ENCODE measurements at places on chromosomes 13 and 19.

GRCh38 chr13:36014763-36015162 is 116.4 kb downstream of the DCLK1 start:
- no peak for DNase-seq

GRCh38 chr13:95441326-95441725 is 111.2 kb upstream of the CLDN10 start:
- no peak for DNase-seq

GRCh38 chr13:44819245-44819644 is 170.0 kb downstream of the NUFIP1 start:
- peak; percentile 46 for DNase-seq

DNA sequence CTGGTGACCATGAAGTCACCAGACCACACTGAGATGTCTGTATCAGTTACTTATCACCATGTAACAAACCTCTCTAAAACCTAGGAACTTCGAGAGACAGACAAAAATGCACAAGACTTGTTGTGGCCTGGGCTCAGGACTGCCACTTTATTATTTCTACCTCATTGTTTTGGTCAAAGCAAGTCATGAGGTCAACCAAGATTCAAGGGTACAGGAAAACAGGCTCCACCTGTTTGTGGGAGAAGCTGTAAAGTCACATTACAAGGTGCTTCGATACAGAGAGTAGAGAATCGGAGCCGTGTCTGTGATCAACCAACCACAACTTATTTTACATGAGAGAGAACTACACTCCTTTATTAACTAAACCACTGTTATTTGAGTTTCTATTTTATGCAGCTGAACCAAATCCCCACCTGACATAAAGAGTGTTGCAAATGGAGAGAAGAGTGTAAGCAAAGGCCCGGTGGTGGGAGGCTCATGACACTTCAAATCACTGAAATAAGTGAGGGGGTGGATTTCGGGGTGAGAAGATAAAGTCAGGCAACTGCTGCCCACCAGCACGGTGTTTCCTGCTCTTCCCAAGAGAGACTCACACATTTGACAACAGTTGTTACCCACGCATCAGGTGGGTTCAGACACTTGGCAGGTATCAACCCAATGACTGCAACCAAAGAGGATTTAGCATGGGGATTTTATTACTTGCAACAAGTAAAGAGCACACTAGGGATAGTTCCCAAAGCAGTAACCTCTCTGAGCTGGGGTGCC is 39.0 kb upstream of the IGSF23 start:
- no peak for DNase-seq

DNA sequence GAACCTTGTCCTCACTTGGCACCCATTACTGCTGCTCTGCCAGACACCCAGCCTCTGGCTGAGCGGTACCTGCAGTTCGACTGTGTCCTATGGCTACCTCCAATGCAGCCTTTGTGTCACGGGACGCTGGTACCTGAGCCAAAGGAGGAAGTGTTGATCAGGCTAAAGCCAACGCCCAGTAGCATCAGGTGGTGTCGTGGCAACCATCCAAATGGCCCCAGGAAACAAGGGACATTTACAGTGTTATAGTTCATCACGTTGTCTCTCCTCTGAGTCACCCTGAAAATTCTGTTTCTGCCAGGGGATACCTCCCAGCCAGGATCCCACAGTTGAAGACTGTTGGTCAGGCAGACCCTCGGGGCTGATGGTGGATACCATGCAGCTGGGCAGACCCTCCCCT is 10.1 kb downstream of the RHPN2 start:
- no peak for DNase-seq

DNA sequence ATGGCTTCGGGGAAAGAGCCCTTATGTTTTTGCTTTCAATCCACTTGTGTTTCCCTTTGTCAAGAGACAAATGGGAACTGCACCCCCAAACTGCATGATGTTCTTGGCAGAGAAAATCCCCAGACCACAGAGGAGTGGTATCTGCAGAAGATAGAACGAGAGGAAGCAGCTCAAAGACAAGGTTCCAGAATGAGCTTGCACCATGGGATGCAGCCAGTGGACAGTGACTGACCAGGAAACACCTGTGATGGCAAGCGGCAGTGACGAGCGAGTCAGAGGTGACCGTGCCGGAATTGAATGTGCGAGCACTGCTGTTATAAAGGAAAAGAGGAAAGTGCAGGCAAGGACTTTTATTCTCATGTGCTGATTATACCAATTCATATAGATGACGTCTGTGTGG is 46.3 kb downstream of the IRS2 start:
- DNase-seq = no peak

GRCh38 chr13:77422724-77423123 is 95.8 kb upstream of the MYCBP2 start:
- no peak for DNase-seq

- no peak for DNase-seq
Observed at GRCh38 chr13:32390048-32390447, 37.9 kb downstream of the N4BP2L1 start.

GRCh38 chr19:8611877-8612806 is 1.6 kb upstream of the ADAMTS10 start:
- DNase-seq = no peak

GRCh38 chr19:13623716-13624710 is 117.7 kb upstream of the CACNA1A start:
- no peak for DNase-seq

- DNase-seq = no peak
Observed at GRCh38 chr19:27652281-27652680, 1560.7 kb downstream of the UQCRFS1 start.

DNA sequence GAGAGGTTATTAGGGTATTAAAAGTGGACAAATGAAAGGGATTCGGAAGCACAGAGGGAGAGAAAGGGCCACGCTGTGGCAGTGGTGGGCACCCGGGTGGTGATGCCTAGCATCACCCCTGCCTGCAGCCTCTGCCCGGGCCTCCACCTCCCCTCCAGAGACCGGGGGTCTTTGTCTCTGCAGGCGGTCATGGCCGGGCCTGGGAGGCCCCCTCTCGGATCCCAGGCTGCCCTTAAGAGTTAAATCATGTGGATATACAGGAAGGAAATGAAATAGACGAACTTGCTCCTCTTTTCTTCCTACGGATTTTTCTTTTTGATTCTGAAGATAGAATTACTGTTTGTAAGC is 319.6 kb downstream of the ZNF536 start:
- no peak for DNase-seq

DNA sequence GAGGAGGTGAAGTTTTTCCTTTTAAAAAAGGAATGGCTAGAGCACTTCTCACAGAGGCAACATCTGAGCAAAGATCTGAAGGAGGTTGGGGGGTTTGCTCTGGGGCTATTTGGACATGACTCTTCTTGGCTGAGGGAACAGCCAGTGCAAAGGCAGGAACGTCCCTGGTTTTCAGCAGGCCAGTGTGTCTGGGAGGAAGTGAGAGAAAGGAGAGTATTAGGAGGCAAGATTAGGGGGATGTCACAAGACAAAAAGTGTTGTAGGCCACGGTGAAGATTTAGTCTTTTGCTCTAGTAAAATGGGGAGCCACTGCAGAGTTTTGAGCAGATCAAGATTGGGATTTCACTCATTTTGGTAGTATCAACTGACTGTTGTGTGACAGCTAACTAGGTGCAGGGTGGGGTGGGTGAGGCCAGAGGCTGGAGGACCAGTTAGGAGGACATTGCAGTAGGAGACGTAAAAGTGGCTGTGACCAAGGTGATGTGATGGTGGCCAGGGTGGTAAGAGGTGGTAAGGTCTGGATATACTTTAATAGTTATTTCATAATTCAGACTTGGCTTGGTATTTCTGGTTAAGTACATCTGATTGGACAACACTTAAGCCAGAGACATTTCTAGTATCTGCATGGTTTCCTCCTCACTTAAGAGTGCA is 40.6 kb downstream of the WDFY2 start:
- no peak for DNase-seq

DNA sequence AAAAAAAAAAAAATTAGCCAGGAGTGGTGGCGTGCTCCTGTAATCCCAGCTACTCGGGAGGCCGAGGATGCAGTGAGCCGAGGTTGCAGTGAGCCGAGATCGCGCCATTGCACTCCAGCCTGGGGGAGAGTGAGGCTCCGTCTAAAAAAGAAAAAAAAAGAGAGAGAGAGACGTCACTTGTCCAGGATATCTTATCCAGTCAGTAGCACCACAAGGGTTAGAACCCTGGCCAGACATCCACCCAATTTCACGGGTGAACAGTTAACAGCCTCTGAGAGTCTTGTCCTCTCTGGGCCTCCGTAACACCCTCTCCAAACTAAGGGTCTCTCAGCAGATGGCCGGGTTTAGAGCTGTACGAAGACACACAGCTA is 917 bp upstream of the CLPTM1 start:
- DNase-seq = no peak

GRCh38 chr19:14401468-14402195 is 17.5 kb downstream of the DDX39A start:
- no peak for DNase-seq

GRCh38 chr13:95226932-95227695 is 74.1 kb downstream of the ABCC4 start:
- DNase-seq = no peak

GRCh38 chr13:46621133-46621532 is 68.2 kb downstream of the LRCH1 start:
- DNase-seq = no peak

DNA sequence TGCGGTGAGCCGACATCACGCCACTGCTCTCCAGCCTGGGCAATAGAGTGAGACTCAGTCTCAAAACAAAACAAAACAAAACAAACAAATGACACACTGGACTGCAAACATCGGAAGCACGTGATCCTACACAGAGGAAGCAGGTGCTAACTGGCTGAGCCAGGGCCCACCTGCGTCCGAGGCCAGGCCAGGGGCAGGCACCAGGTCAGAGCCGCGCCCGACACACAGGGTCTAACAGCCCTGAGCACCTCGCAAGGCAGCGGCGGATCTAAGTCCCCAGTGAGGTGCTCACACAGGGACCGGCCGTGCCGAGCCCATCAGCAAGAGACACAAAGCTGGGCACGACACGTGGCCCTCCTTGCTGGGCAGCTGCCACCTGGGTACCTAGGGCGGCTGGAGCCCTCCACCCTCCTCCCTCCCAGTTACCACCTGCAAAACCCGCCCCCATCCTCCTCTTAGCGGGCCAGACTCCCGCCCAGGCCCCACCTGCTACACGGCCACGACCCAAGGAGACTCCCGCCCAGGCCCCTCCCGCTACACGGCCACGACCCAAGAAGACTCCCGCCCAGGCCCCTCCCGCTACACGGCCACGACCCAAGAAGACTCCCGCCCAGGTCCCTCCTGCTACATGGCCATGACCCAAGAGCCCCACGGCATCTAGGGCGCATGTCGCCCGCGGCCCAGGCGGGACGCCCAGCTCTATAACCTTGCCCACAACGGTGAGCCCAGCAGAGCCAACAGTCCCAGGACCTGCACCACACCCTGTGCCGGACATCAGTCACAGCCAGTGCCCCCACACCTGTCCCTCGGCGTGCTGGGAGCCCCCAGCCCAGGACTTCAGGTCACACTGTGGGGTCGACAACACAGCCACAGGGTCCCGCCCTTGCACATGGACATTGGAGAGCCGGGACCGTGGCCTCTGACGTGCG is 15.6 kb downstream of the AP3D1 start:
- no peak for DNase-seq

- peak; percentile 35 for DNase-seq
Observed at GRCh38 chr19:57934820-57935665, at the start of gene ZNF418. Gene ZNF418 (minus strand): TSS chr19:57935402. CDS start chr19:57933822, 1,580 bp downstream.

DNA sequence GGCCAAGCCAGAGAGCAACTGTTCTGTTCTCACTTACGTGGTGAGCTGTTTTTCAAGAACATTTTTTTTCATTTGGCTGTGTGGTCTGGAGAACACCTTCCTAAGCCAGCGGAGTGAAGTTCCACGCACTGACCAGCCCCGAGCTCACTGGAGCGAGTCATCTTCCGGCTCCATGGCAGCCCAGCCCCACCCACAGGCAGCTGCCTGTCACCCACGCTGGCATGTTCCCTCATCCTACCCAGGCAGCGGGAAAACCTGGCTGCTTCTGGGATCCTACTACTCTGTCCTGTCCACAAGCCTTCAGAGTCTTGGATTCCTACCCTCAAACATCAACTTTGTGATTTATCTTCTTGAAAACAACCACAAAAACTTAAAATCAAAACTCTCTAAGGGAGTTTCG is 76.2 kb downstream of the GGACT start:
- no peak for DNase-seq

- DNase-seq = peak; percentile 78
Observed at GRCh38 chr19:34364830-34365462, at the start of gene GPI. Gene GPI (plus strand): TSS chr19:34365196. CDS start chr19:34365267, 71 bp downstream.

DNA sequence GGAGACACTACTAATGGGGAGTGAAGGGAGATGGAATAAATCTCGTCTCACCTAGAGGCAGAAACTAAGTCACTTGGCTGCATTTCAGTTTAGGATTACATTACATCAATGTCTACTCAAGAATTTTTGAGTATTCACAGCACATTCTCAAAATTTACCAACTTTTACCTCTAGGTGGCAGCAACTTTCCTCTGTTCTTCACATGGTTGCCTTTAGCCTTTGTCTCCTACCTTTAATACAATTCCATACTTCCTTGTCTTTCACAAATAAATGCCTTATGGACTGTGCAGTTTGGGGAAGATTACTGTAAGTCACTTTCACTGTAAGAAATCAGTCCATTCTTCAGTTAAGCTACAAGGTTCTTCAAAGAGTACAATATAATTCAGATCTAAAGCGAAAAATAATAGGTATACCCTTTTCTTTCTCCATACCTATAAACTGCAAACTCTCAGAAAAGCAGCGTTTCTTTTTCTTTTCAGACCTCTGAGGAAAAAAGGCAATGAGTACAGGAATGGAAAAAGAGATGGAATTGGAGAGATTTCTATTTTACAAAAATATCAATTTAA is 379.4 kb downstream of the KLF12 start:
- DNase-seq = peak; percentile 16

DNA sequence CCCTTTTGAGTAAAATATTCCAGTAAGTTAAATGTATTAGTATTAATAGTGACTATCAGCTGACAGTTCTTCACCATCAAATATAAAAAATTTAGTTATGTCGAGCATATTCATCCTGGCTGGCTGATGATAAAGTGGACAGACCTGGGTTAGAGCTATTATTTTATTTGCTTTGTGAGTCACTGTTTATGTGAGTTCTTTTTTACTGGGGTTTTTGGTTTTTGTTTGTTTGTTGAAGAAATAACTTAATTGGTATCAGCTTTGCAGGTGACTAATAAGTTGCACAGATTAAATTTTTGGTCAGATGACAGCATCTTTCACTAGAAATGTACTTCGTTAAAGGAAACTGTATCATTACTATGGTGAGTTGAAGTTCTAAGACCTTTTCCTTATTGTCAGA is 224.7 kb downstream of the GGACT start:
- DNase-seq = no peak

GRCh38 chr13:93624311-93624777 is 397.7 kb downstream of the GPC6 start:
- DNase-seq = no peak

GRCh38 chr19:43957891-43958290 is 6.9 kb downstream of the ZNF221 start:
- no peak for DNase-seq

- DNase-seq = no peak
Observed at GRCh38 chr13:100269837-100270236, 180.9 kb downstream of the PCCA start.

DNA sequence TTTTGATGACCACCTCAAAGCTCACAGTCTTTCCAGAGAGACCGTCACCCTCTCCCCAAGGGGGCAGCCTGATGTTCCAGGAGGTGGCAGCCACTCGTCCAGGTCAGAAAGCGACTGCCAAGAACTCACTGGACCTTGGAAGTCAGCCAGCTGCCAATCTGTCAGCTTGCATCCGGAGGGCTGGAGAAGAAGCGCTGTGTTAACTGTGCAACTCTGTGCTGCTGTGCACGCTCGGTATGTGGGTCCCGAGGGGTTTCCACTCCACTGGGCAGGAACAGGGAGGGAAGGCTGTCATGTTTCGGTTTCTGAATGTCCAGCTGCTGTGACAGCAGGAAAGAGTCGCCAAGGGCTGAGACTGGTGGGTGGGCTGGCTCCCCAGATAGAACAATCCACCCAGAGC is 89.2 kb downstream of the CACNA1A start:
- DNase-seq = no peak
